ENCODE measurements at places on chromosomes 1 and 21.

DNA sequence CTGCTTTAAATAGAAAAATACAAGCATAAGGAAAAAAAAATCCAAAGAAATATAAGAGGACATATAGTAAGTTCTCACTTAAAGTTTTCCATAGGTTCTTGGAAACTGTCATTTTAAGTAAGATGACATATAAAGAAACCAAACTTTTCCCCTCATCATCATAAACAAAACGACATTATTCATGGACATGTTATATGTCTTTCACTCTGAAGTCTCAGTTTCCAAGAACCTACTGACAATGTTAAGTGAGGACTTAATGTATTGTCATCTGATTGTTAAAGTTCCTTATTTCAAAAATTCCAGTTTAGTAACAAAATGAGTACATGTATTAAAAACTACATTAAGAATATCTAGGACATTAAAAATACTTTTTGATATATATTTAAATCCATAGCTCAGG, 69.6 kb upstream of the GFI1 start:
- DNase-seq = no peak

DNA sequence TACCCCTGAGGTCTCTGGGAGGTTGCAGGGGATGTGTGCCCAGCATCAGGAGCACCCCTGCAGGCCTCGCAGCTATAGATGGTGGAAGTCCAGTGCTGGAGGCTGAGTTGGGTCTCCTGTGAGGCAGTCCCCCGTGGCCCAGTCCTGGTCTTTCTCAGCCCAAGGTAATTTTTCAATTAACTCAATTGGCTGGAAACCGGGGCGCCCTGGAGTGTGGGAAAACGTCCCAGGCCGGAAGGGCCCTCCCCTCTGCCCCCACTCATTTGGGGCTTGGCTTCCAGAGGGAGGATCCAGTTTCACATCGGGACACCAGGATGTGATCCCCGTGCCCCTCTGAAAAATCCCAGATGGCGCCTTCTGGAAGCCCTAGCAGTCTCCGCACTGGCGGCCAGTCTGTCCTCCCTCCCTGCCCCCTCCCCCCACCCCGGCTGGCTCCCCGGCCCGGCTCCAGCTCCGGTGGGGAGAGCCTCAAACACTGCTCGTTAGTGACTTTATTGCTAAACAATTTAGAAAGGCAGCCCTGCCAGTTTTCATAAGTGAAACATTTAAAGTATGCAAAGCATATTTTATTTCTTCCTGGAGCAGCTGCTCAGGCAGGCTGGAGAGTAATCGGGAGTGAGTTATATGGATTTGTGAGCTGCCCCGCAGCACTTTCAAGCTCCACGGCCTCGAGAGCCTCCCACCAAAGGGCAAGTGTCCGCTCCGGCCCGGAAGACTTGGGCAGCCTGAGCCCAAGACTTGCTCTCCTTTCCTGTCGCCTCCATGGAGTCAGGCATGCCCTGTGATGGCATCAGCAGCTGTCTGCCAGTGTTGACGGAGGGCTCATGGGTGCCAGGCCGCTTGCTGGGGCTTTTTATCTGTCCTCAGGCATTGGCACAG, 208.2 kb upstream of the TMEM51 start:
- DNase-seq = no peak

GRCh38 chr1:208154679-208155642, 89.2 kb downstream of the PLXNA2 start:
- DNase-seq = no peak

GRCh38 chr1:206776229-206776628, 3.9 kb upstream of the IL10 start:
- DNase-seq = no peak

DNA sequence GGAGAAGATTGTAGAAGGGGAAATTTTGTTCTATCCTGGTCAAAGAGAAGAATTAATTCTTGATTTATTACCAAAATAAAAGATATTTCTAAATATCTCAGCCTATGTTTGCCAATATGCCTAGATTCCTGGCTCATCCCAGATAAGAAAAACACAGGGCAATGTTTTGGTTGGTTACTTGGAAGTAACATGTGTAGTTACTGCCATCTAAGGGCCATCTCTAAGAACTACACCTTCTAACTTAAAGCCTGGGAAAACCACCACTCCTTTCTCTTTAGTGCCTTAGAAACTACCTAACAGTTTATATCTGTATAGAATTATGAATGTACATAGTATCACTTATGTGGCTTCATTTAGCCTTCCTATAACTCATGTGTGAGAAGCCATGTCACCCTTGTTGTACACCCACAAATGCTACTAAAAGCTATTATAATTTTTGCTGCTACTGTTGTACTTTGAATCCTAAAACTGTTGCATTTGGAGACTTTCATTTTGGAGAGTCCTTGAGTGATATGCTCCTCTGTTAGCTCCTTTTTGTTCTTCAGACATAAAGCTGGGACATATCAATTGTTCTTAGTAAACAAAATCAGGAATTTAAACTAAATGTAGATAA, 4.5 kb downstream of the AIM2 start:
- no peak for DNase-seq

DNA sequence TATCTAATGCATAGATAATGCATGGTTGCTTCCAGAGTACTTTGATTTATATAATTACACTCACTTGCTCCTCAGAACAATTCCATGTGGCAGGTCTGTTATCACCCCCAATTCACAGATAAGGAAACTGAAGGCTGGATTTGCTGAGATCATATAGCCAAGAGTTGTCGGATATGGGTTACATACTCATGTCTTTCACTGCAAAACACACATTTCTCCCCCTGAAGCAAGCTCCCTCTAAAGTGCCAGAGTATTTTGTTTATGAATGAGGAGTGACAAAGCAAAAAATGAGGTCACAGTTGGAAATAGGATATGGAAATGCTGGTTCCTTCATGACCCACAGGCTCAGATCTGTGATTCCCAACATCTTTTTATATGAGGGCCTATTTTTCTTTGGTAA, 134.2 kb downstream of the ROR1 start:
- no peak for DNase-seq

- DNase-seq = no peak
Observed at GRCh38 chr1:18881642-18882431, 20.5 kb downstream of the ALDH4A1 start.

Measured in T-helper 9 cell (primary cell).